GM23338 (cell line): ENCODE measurements at places on chromosomes 1 and 21. TPM values are rescaled to one million over a fixed set of nuclear protein-coding genes. Genes with fewer than 3 reads are reported as not detected.

DNA sequence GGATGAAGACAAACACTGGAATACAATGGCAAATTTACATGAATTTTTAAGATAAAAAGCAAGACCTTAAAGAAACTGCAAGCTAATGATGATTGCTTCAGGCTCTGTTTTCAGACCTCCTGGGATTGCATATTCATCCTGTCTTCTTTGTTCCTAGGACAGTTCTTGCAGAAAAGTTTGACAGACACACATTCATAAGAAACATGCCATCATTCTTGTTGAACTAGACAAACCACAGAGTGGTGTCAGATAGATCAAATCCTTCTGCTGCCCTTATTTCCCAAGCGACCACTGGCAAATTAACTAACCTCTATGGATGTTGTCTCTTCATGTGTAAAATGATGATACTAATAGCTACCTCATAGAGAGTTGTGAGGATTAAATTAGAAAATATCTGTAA is 181.3 kb downstream of the KCTD3 start:
- no peak for DNase-seq

- no peak for DNase-seq
These were observed 25.5 kb downstream of the VANGL2 start for GRCh38 chr1:160425847-160426246.

DNA sequence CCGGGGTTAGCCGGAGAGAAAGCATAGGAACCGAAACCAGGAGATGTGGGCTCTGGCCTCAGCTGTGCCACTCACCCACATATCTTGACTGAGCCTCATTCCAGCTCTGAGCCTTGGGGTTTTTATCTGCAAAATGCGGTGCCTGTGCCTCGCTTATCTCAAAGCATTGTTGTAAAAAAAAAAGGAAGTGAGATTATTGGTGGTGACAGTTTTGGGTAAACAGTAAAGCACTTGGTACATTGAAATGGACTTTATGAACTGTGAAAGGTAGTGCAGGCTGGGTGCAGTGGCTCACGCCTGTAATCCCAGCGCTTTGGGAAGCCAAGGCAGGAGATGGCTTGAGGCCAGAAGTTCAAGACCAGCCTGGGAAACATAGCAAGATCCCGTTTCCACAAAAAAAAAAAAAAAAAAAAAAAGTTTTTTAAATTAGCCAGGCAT is 3.8 kb downstream of the PTAFR start:
- DNase-seq = no peak

GRCh38 chr21:25887646-25888306 is 153.0 kb downstream of the GABPA start:
- no peak for DNase-seq

DNA sequence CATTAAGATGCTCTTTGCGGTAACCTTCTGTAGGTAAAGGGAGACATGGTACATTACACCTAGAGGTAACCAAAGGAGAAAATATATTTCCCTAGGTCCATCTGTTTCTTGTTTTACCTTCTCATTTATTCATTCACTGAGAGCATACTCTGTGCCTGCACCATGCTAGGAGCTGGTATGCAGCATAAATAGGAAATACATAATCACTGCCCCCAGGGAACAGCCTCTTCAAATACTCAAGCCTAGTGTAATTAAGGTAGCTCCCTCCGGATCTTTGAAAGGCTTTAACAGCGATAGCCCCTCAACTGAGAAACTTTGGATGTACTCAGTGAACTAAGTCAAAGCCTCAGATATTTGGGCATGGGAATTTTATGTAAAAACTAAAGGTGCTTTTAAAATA is 123.6 kb downstream of the GABPA start:
- no peak for DNase-seq

GRCh38 chr1:204396015-204396583 is 15.5 kb downstream of the PPP1R15B start:
- no peak for DNase-seq

GRCh38 chr1:9275161-9275560 is 17.5 kb upstream of the SPSB1 start:
- no peak for DNase-seq

GRCh38 chr1:10866321-10867093 is 70.1 kb upstream of the CASZ1 start:
- DNase-seq = peak; percentile 81

- DNase-seq = no peak
These were observed 91.7 kb downstream of the C1orf94 start for GRCh38 chr1:34268311-34268954.

- no peak for DNase-seq
These were observed 342.4 kb downstream of the USP25 start for GRCh38 chr21:16072221-16072620.

DNA sequence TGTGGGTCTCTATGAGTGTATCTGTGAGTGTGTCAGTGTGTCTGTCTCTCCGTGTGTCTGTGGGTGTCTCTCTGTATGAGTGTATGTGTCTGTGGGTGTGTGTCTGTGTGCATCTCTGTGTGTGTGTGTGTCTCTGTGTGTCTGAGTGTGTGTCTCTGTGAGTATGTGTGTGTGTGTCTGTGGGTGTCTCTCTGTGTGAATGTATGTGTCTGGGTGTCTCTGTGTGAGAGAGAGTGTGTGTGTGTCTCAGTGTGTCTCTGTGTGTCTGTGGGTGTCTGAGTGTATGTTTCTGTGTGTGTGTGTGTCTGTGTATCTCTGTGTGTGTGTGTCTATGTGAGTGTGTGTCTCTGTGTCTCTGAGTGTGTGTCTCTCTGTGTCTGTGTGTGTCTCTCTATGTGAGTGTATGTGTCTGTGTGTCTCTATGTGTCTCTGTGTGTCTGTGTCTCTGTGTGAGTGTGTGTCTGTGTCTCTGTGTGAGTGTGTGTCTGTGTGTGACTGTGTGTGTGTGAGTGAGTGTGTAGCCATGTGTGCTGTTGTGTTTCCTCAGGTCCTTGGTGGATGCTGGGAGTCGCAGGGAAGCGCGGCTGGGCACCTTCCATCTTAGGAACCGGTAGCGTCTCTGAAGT is 33.0 kb downstream of the DHRS3 start:
- DNase-seq = no peak

- no peak for DNase-seq
These were observed 18.0 kb upstream of the TMEM52 start for GRCh38 chr1:1937061-1937460.

GRCh38 chr1:17520041-17520440 is 19.5 kb upstream of the ARHGEF10L start:
- DNase-seq = no peak

- no peak for DNase-seq
These were observed 2.0 kb downstream of the AGO3 start for GRCh38 chr1:35932941-35933340.

The SYCP1 gene
- total RNA-seq = 0.24 and 0.50 TPM in 2 replicates

The GSTM5 gene
- total RNA-seq = 2.5 and 4.8 TPM in 2 replicates

The LRRC71 gene
- total RNA-seq = not detected in 2 replicates
